Lung (tissue), 17 donors: ENCODE measurements at places on chromosomes 1 and 21. TPM values are rescaled to one million over a fixed set of nuclear protein-coding genes. Genes with fewer than 3 reads are reported as not detected.

Gene IFNLR1
- 2.4 TPM for total RNA-seq

Gene HSD3B1
- not detected for total RNA-seq

Gene TCEA3
- total RNA-seq = 26.5 TPM

Gene TRAF3IP3
- 8.3 TPM for total RNA-seq

Gene TLR5
- 14.2 TPM for total RNA-seq

Gene KLF17
- total RNA-seq = 0.28 TPM

Gene C1orf159
- total RNA-seq = 19.2 TPM

Gene RHBDL2
- total RNA-seq = 1.3 TPM

Gene TBX15
- total RNA-seq = 0.28 TPM

Gene SERTAD4
- 7.8 TPM for total RNA-seq

Gene C1orf115
- 18.2 TPM for total RNA-seq

Gene COL24A1
- 0.92 TPM for total RNA-seq

Gene CIART
- 1.3 TPM for total RNA-seq

Gene IGSF3
- total RNA-seq = 48.5 TPM

Gene GRHL3
- 0.95 TPM for total RNA-seq

Gene S100A2
- total RNA-seq = 1.1 TPM

Gene PPFIA4
- 5.1 TPM for total RNA-seq

Gene SLC45A1
- total RNA-seq = 1.6 TPM

Gene INKA2
- total RNA-seq = 12.5 TPM

Gene C1orf185
- total RNA-seq = not detected

Gene PRDM16
- 36.5 TPM for total RNA-seq

Gene ARMH1
- total RNA-seq = 16.7 TPM

Gene SDHB
- total RNA-seq = 59.1 TPM

Gene KPRP
- total RNA-seq = not detected

Gene FLVCR1
- 17.4 TPM for total RNA-seq

Gene OR10Z1
- not detected for total RNA-seq

Gene PALMD
- total RNA-seq = 32.2 TPM

Gene C4BPB
- 6.5 TPM for total RNA-seq

Gene PPM1J
- not detected for total RNA-seq

Gene CKS1B
- total RNA-seq = 33.6 TPM

Gene DYNLT4
- 13.0 TPM for total RNA-seq

Gene KCNJ15
- total RNA-seq = 79.1 TPM

Gene KANK4
- total RNA-seq = 11.4 TPM

Gene SPRR3
- total RNA-seq = 1.9 TPM

Gene ISG15
- 12.7 TPM for total RNA-seq

Gene NDUFV3
- total RNA-seq = 27.4 TPM

Gene OR2T6
- not detected for total RNA-seq
